ENCODE measurements at places on chromosomes 3 and 15.

GRCh38 chr15:70498096-70498626, 265.2 kb downstream of the UACA start:
- DNase-seq: no peak

DNA sequence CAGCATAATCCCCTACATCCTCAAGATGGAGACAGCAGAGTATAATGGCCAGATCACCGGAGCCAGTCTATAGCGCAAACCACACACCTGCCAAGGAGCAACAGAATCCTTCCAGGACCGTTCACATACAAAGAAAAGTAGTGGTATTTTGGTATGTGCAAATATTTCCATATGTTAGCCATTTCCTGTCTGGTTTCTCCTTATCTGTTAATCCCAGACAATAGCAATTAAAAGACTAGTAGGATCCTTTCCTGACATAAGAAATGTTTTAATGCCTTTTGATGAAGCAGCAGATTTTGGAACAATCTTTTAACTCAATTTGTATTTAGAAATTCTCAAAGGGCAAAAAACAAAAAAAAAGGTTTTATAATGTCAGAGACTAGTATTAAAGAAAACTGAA, 22.2 kb downstream of the MRPS25 start:
- no peak for DNase-seq

DNA sequence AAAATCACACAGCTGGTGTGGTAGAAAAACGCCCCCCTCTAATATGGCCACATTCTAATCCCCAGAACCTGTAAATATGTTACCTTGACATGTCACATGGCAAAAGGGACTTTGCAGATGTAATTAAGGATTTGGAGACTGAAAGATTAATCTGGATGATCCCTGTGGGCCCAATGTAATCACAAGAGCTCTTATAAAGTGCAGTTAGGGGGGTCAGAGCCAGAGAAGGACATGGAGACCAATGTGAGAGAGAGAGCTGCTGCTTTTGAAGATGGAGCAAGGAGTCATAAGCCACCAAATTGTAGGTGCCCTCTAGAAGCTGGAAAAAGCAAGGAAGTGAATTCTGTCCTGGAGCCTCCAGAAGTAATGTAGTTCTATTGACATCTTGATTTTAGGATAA, 152.6 kb downstream of the PEX5L start:
- no peak for DNase-seq

- DNase-seq: peak; percentile 80
These were observed 15.2 kb upstream of the ACTC1 start for GRCh38 chr15:34810443-34811129.

DNA sequence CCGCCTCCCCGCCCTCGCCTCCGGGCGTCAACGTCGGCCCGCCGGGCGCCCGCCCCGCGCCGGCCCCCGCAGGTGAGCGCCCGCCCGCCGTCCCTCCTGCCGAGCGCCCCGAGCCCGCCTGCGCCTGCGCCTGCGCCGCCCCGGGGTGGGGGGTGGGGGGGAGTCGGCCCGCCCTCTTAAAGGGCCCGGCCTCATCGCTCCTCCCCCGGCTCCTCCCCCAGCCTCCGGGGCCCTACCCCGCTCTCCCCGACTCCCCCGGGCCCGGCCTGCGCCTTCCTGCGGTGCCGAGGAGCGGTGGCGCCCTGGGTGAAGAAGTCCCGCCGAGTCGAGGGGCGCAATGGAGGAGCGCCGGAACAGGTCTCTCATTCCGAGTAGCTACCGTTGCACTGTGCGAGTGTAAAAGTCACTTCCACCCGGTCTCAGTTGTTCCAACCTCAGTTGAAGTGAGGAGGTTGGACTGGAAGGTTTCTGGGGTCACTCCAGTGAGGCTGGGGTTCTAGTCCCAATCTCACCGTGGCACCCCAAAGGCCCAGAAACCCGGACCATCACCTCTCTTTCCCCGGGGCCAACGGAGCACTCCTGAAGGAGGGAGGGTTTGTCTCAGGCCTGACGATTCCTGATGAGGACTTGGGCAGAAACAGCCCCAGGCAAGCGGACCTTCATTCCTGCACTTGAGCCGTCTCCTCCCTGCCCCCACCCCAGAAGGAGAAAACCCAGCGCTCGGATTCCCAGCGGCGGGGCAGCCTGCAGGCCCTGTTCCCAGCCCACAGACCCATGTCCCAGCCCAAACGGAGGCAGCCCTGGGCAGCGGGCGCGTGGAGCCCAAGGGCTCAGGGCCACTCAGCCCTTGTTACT, 1.5 kb upstream of the TNK2 start:
- DNase-seq: no peak

GRCh38 chr3:65758876-65759598, 279.7 kb downstream of the MAGI1 start:
- no peak for DNase-seq

DNA sequence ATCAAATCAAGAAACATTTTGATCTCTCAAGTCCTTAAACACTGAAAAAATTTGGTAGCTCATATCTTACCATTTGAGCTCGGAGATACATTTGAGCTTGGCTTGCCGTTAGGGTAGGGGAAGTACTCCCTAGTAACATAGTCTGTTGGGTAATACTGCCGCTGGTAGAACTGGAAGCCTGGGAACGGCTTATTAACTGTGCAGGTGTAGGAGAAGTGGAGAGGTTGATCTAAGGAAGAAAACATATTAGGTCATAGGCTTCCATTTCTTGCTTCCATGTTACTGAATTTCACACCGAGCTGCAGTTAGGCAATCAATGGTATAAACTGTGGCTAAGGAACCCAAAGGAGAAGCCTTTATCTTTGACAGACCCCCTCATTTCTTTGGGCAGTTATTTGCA, 32.5 kb downstream of the PHC3 start:
- DNase-seq: no peak

DNA sequence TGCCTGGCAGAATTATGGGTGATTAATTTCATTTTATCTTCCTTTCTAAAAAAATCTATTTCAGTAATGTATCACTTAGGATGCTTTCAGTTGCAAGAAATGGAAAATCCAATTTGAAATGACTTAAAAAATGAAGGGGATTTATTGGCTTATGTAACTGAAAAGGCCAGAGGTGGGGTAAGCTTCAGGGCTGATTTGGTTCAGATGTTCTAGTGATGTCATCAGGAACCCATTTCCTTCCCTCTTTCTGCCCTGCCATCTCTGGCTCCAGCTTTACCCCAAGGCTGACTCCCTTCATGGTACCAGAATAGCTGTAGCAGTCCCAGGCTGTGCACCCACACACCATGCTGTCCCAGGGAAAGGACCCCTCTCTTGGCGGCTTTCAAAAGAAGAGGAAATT, 18.5 kb upstream of the REC114 start:
- no peak for DNase-seq

- DNase-seq: no peak
These were observed 739 bp upstream of the AMOTL2 start for GRCh38 chr3:134374791-134375581.

DNA sequence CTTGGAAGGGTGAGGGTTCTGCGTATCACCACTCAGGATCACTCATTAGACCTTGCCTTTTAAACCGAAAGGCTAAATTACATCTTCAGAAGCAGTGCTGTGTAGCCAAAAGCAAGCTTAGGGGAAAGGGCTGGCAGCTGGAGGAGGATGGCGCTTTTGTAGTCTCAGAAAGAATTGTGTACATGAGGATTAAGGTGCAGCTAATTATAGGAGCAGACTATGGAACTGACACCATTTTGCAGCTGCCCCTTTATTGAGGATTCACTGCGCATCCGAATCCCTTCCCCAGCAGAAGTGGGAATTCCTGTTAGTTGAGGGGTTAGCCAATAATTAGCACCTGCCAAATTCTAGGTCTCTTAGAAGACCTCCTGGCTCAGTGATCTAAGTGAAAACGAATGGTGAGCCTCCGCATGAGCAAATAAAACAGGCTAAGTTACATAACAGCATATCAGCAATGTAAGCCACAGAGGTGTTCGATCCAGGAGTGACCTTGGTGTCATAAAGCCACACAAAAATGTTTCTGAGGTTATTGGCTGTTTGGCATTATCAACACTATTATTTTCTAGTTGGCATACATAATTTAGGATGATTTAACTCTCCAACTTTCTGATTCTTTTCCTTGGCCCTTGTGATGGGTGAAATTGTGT, 42.6 kb upstream of the SEMA6D start:
- no peak for DNase-seq

GRCh38 chr3:64290161-64290560, 64.9 kb upstream of the PRICKLE2 start:
- DNase-seq: no peak

- DNase-seq: no peak
These were observed 77.2 kb downstream of the IL1RAP start for GRCh38 chr3:190591080-190591479.

GRCh38 chr3:121491683-121492320, 54.0 kb downstream of the POLQ start:
- no peak for DNase-seq

DNA sequence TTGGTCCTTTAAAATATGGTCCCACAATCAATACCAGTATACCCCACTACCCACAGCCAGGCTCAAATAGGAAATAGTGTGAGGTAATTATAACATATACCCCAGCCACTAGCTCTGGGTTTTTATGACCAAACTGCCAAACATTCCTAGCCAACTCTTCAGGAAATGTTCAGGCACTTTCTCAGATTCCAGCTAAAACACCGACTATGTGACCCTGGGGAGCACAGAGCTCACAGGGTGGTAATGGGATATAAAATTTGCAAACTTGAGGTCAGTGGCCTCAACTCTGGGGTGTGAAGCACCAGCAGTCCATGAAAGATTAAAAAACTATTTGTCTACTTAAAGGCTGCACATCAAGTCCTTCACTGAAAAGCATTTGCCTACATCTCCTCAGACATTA, 12.9 kb downstream of the FBN1 start:
- DNase-seq: no peak

DNA sequence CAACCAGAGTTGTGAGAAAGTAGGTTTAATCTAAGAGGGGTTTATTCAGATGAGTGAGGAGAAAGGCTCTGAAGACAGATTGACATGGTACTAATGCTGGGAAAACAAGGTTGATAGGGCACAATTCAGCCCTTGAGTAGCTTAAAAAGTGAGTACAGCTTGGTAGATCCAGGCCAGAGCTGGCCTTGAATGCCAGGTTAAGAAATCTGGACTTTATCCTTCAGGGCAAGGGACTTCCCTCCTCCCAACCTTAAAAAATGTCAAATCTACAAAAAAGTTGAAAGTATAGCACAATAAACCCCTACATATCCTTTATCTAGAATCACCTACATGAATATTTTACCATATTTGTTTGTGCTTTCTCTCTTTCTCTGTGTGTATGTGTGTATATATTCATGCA, 7.9 kb downstream of the TM4SF18 start:
- DNase-seq: no peak

DNA sequence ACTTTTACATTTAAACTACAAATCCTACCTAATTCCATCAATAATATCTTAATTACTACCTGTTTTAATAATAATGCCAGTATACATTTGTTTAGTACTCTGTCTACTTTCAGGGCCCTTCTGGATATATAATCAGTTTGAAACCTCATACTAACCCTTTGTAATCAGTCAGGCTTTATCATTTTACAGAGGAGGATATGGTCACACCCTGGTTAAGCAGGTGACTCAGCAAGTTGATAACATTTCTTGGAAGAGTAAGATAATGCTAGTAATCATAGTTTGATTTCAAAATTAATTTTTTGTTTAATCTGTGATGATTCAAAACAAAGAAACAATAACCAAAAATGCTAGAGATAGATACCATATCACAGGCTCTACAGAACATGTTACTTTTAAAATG, 208.2 kb upstream of the MANF start:
- no peak for DNase-seq

DNA sequence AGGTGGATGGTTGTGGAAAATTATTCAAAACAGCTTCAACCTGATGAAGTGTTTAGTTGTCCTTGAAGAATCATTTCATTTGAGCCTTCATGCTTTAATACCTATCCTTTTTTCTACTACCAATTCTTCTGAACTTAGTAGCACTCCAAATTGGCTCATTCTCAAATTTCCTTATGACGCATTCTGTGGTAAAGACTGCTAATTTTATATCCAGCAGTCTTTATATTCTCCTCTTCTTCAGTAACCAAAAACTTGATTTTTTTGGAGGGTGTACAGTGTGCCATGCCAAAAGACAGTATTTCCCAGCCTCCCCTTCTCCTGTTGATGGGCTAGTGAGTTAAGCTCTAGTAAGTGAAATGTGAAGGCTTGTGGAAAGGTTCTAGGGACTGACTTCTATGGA, 25.2 kb downstream of the CGNL1 start:
- no peak for DNase-seq

GRCh38 chr15:89652131-89652530, 3.1 kb downstream of the KIF7 start:
- DNase-seq: no peak

DNA sequence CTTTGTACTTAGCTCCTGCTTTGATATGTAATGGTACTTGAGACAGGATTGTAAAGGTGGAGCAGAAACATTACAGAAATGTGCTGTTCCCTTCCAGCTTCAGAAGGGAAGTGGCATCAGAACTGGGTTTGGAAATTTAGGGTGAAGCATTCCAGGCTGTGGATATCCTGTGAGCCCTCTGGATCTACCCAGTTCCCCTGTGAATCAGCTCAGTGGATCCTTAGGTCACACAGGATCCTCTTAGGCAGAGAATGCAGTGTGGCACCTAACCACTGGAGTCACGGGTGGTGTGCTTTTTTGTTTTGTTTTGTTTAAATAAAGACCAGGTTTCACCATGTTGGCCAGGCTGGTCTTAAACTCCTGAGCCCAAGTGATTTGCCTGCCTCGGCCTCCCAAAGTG, 66.0 kb downstream of the TRIM71 start:
- no peak for DNase-seq

- DNase-seq: no peak
These were observed 144.1 kb downstream of the RORA start for GRCh38 chr15:61084944-61085367.

- DNase-seq: no peak
These were observed 72.6 kb downstream of the CCR1 start for GRCh38 chr3:46135475-46135874.

DNA sequence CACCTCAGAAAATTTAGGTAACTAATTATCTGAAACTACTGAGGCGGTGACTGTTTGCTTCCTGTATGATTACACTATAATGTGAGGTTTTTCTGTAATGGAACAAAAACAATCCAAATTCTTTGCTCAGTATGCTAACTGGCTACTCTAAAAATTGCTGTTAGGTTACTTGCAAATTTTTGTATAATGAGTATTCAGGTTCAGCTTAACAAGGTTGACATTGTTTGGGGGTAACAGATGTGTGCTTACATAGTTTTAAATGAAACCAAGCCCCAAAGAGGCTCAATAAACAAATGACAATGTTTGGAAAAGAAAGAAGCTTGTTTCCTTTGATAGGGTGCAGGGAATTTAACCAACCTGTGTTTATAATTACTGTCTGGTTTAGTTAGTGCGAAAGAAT, 414.5 kb upstream of the MDFIC2 start:
- peak; percentile 65 for DNase-seq

DNA sequence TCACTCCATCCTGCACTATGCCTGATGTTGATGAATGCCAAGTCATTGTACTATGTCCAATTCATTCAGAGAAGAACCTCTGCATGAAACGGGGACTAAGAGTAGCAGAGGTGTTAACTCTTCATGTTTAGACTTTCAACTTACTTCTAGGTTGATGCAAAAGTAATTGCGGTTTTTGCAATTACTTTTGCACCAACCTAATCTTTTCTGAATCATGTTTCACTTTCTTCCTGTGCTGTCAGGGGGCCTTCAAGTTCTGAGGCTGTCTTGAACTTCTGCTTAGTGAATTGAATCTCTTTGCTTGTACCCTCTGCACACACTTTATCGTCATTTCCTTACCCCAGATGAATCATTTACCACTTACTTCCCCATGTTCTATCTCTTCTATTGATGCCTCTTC, 636.2 kb downstream of the NAALADL2 start:
- no peak for DNase-seq
